ENCODE measurements at places on chromosomes 2 and 18. TPM values are rescaled to one million over a fixed set of nuclear protein-coding genes. Genes with fewer than 3 reads are reported as not detected.

Gene SEPTIN10
- total RNA-seq = 127 TPM

Gene ALPI
- total RNA-seq = not detected

- no peak for DNase-seq
- no peaks in the 10 kb centered on the region for H3K36me3 ChIP-seq
- H3K4me3 ChIP-seq = no peak overlapping the region
- no peaks in the 10 kb centered on the region for H3K4me1 ChIP-seq
- no peak overlapping the region for H3K27ac ChIP-seq
- H3K27me3 ChIP-seq = no peaks in the 10 kb centered on the region
Observed at GRCh38 chr2:219128396-219128795, 32.2 kb downstream of the NHEJ1 start.

- DNase-seq = no peak
- H3K36me3 ChIP-seq = no peaks in the 10 kb centered on the region
- H3K27ac ChIP-seq = no peak overlapping the region
- no peaks in the 10 kb centered on the region for H3K27me3 ChIP-seq
Observed at GRCh38 chr2:147425437-147426029, 419.3 kb upstream of the ACVR2A start.

GRCh38 chr2:105515581-105516415, 116.9 kb upstream of the FHL2 start:
- H3K27me3 ChIP-seq = no peaks in the 10 kb centered on the region
- no peaks in the 10 kb centered on the region for H3K4me1 ChIP-seq
- peak; percentile 58 for DNase-seq
- no peak overlapping the region for H3K4me3 ChIP-seq
- H3K27ac ChIP-seq = no peak overlapping the region

Gene HJURP
- 1.1 TPM for total RNA-seq

- H3K27me3 ChIP-seq = no peaks in the 10 kb centered on the region
- H3K36me3 ChIP-seq = no peaks in the 10 kb centered on the region
- H3K27ac ChIP-seq = no peak overlapping the region
- no peak for DNase-seq
- H3K4me3 ChIP-seq = no peak overlapping the region
Observed at GRCh38 chr2:14712111-14712510, 79.6 kb downstream of the LRATD1 start.

GRCh38 chr2:118622913-118623312, 224.5 kb downstream of the EN1 start:
- no peaks in the 10 kb centered on the region for H3K4me1 ChIP-seq
- H3K27me3 ChIP-seq = no peaks in the 10 kb centered on the region
- no peak for DNase-seq
- no peak overlapping the region for H3K27ac ChIP-seq

Gene ABCA12
- not detected for total RNA-seq

Gene CD28
- total RNA-seq = 11.0 TPM

Gene PRKAG3
- 1.0 TPM for total RNA-seq

DNA sequence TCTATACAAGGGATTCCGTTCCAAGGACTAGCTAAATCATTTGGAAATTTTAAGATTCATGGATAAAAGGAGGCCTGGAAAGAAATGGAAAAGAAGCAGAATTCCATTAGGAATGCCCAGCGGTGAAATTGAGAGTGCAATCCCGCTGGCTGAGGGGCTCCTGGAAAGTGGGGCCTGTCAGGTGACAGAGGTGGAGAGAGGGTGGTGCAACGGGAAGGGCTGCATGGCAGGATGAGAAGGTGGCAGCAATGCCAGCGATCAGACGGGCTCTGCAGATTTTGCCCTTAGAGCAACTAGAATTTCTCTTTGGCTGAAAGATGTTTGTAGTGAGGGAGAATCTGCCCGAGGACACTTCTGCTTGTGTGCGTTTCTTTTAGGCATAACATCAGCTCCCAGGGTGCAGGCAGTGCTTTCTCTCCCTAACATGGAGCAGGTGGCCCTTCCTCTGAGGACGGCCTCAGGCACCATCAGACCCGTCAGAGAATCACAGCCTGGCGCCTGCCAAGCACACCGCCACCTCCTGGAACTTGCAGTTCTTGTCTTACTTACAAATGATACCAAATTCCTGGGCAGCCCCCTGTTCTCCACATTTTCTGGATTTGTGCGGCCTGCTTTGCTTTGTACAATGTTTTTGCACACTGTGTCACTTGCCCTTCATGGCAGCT, 261.6 kb downstream of the NDUFA10 start:
- DNase-seq = peak; percentile 15
- H3K27ac ChIP-seq = no peak overlapping the region
- H3K4me1 ChIP-seq = no peaks in the 10 kb centered on the region

DNA sequence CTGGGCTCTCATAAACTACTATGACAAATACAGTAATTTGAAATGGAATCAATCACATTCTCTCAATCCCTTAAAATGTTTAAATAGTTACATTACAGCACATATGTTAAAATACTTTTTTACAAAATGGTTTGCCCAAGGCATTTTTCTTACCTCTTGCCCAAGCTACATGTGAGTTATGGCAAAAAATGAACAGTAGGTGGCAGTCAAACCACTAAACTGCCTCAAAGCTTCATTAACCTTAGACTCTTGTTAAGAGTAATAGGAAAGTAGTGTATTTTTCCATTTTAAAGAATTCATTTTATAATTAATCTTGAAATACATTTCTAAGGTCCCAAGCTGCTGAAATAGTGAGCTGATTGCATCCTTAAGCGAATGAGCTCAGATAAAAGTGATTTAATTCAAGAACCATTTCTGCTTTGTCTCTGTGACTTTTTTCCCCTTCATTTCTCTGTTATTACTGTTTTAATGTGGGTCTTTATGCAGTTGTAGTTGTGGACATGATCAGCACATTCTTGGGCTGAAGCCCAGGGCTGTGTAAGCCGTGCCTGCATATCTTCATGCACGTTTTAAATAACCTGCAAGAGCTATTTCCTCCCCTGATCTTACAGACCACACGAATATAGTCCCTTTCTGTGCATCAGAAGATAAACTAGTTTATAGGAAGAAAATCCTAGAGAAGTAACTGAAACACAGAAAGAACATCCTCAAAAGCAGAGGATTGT, 311.8 kb downstream of the LNPK start:
- no peak overlapping the region for H3K27ac ChIP-seq
- H3K27me3 ChIP-seq = peaks cover 1% of the 10 kb centered on the region
- H3K36me3 ChIP-seq = no peaks in the 10 kb centered on the region

All from aorta (tissue), 5 donors.